CMK (cell line): ENCODE measurements at places on chromosomes 4 and X.

DNA sequence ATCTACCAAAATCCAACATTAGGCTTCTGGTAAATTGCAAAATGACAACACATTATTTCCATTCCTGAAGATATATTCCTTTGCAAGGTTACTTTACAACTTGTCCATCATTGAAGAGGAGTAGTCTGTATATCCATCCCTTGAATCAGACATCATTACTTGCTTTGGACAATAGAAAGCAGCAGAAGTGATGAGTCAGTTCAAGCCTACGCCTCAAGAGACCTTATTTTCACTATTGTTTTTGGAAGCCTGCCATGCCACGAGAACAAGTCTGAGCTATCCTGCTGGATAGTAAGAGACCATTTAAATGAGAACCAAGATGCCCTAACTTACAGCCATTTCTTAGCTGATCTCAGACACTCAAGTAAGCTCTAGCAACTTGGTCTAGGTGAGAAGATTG is 246.0 kb upstream of the HHIP start:
- no peak for DNase-seq

- DNase-seq = no peak
These were observed 33.9 kb upstream of the STIM2 start for GRCh38 chr4:26826721-26827120.

DNA sequence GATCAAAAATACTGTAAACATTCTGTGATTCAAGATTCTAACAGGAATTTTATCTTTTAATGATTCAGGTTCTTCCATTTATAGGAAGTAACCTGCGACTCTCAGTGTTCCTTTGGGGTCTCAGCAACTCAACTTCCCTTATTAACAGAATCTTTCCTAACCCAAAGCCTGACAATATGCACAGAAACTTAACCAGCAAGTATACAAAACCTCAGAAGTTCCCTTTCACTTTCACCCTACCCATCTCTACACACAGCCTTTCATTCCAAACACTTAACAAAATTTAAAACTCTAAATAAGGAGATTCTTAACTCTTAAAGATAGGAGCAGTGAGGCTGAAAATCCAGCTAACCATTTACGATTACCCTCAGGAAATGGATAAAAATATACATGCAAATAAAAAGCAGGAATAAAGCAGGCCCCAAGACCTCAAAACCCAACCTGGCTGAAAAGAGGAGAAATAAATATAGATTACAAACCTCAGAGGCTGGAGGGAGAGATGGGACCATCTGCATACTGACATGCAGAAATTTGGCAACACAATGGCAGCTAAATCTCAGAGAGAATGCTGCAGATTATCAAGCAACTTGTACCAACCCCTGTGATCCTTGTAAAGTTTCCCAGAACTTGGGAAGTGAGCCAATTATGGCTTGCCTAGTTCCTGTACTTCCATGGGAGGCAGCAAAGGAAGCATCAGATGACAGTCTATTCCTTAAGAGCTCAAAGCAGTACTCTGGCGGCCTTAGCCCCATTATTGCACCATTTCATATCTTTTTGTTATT is 101.0 kb downstream of the ATP11C start:
- DNase-seq = no peak

- DNase-seq = no peak
These were observed 224.0 kb upstream of the BMP3 start for GRCh38 chr4:80806472-80806871.

DNA sequence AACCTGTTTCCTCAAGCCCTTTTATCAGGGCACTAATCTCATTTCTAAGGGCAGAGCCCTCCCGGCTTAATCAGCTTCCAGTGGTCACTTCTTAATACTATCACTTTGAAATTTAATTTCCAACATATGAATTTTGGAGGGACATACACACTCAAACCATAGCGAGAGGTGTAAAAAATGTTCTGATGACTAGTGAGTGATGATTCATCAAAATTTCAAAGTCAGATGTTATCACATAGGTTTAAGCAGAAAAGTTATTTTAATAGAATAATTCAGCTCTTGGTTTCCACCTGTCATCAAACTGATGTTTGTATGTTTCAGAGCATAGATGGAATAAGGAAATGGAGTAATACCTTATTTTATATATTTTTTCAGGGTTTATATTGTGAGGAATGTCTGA is 161.9 kb downstream of the TLL1 start:
- DNase-seq = no peak

DNA sequence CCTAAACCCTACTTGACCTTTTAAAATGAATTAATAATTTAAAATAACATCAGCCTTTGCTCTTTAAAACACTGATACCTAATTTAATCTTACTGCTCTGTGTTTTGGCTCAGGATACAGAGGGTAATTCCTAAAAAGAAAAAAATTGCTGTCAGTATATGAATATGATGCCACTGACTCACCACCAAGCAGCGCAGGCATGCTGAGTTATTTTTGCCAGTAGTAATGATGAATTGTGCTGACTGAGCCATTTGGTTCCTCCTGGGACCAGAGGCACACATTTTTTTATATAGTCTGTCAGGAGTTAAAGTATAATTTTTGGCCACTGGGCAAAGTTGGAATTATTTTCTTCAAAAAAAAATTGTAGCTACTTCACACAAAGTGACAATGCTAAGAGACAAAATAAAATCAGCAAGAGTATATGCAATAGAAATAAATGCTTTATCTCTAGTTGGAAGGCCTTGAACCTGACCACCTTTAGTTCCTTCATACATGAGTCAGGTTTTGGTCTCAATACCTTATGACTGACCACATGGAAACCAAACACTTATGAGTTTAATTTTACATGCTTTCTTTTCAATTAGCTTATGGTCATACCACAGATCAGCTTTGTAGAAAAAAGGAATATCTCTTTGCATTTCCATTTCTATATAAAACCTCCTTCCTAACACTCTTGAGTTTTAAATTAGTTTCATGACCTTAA is 115.1 kb downstream of the PPP3CA start:
- no peak for DNase-seq

GRCh38 chr4:6221851-6222760 is 21.8 kb upstream of the JAKMIP1 start:
- DNase-seq = no peak

GRCh38 chr4:76892601-76893000 is 5.3 kb downstream of the SOWAHB start:
- DNase-seq = no peak

GRCh38 chrX:5431823-5432222 is 796.8 kb downstream of the NLGN4X start:
- DNase-seq = no peak

DNA sequence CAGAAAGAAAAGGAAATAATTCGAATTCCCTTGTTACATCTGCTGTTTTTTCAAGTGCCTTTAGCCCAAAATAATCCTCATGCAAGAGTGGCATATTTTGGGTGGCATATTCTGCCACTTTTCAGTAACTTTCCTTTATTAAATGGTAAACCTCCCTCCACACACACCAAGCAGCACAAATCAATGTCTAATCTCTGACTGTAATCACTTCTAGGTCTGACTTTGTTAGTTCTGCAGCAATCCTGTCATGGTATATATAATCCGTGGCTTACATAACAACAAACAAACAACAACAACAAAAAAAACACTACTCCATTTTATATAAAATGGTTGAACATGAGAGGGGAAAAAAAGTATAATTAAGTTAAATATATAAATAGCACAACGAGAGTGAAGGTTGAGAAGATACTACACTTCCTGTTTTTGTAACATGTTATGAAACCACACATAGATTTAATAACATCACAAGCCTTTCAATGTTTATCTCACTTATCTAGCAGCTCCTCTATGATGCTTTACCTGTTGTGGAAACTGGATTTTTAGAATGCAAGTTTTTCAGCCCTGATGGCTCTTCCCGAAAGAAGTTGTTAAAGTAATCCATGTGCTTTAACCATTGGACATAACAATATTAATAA is 715.4 kb downstream of the GRXCR1 start:
- DNase-seq = no peak

DNA sequence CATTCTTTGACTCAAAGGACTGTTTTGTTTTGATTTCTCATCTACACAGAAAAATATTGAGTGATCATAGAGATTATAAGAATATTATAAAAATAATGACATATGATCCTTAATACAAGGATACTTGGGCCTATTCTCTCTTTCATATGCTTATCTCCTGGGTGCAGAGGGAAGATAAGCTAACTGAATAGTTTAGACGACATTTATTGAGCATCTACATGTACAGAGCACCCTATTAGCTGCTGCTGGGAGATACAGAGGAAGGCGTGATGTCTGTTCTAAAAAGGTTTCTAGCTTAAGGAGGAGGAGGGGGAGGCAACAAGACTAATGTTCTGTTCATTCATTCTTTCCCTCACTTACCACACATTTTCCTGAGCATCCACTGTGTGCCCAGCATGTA is 106.8 kb downstream of the HDAC8 start:
- no peak for DNase-seq

DNA sequence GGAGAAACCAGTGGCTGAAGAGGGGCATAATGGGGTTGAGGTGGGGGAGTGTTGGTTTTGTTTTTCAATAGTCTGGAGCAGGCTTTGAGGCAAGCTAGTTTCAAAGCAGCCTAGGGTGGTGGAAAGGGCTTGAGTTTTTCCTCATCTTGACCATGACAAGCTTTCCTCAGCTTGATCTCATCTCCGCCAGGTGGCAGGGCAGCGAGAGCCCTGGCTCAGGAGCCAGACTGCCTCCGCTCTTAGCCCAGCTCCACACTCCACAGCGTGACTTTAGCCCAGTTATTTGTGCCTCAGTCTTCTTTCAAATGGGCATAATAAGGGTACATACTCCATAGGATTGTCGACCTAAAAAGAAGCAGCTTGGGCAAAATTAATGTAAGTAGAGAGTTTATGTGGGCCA is 29.9 kb upstream of the SOWAHD start:
- DNase-seq = no peak

DNA sequence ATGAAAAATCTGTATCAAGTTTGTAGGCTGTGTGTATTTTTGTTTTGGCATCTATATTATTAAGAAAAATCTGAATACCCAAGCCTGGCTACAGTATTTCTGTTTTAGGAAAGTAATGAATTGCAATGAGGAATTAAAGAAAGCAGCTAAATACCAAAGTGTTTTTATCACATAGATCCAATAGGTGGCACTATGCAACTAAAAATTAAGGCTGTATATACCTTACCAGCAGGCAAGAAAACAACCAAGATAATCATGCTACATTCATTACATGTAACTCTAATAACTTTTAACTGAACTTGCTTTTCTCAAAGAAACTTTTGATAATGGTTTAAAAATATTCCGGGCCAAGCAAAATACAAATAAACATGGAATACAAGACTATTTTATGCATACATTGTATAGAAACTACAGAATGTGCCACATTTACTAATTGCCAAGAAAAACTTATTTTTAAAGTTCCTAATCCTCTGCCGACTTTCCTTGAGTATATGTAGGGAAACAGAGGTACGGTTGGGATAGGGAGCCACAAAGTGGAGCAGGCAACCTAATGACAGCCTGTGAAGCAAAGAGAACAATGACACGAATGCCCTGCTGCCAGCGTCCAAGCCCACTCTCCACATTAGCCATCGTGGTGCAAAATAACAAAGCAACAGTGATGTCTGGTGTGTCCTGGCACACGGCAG is 63.7 kb downstream of the SEC24D start:
- DNase-seq = no peak

DNA sequence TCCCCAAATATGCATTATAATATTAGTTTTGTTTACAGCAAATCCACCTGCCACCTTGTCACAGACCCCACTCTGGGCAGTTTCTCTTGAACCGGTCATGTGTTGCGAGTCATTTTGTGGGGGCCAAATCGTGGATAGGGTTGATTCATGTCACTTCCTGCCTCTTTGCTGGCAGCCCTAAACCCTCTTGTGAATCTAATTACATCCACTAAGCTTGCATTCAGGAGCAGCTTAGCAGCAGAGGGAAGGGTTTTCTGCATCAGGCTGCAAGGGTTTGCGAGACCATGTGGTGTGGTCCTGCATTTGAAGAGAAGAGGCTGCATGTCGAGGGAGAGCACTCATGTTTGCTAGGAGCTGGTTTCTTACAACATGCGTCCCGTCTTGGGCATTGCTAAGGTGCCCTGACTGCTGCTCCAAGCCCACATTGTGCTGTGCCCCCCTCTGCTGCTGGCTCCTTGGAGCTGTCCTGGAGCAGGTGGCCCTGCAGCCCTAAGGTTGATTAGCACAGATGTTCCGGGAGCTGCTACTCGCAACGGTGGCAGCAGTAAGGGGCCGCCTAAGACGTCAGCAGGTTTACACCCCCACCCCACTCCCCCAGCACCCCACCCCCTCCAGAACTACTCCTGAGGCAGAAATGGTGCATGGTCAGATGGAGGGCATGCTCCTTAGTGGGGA is 88.9 kb upstream of the CLDN34 start:
- no peak for DNase-seq

GRCh38 chr4:136965478-136965877 is 566.8 kb downstream of the PCDH18 start:
- no peak for DNase-seq

GRCh38 chr4:166146806-166147540 is 273.9 kb downstream of the TLL1 start:
- DNase-seq = no peak

- no peak for DNase-seq
These were observed 3.7 kb upstream of the BCOR start for GRCh38 chrX:40101430-40101802.

- DNase-seq = no peak
These were observed 15.7 kb upstream of the RNF128 start for GRCh38 chrX:106710771-106711170.

GRCh38 chr4:188660796-188661195 is 521.6 kb downstream of the TRIML1 start:
- no peak for DNase-seq

DNA sequence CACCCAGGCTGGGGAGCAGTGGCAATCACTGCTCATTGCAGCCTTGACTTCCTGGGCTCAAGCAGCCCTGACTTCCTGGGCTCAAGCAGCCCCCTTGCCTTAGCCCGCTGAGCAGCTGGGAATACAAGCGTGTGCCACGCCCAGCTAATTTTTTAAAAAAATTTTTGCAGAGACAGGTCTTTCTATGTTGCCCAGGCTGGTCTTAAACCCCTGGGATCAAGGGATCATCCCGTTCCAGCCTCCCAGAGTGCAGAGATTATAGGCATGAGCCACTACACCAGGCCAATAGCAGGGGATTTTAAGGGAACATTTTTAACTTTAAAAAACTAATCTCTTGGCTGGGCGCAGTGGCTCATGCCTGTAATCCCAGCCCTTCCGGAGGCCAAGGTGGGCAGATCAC is 5.3 kb upstream of the SLC34A2 start:
- no peak for DNase-seq

DNA sequence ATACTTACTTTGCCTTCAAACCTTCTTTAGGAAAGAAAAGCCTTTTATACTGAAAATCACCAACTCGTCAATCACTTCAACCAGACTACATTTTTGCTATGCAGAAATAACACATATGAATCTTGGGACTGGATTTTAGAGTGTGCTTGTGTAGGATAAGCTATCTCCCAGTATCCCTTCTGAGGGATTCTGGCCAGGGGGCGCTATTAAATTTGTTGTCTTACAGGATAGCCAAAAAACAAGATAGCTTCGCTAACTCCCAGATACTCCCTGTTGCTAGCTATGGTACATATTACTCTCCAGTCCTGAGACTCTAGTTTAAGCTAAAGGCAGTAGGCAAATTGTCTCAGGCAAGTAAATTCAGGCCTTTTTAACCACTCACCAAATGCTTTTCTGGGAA is 167.2 kb downstream of the LHFPL1 start:
- no peak for DNase-seq

GRCh38 chrX:97290199-97290598 is 406.5 kb downstream of the RPA4 start:
- no peak for DNase-seq

- DNase-seq = no peak
These were observed 77.6 kb downstream of the CWH43 start for GRCh38 chr4:49063670-49064069.
